ENCODE measurements at places on chromosomes 12 and 14. TPM values are rescaled to one million over a fixed set of nuclear protein-coding genes. Genes with fewer than 3 reads are reported as not detected.

The IFI27L2 gene
- total RNA-seq = 42.9 TPM

The REC8 gene
- 7.6 TPM for total RNA-seq

The ORAI1 gene
- 20.2 TPM for total RNA-seq

The OAS2 gene
- total RNA-seq = 0.30 TPM

The TAS2R20 gene
- 0.76 TPM for total RNA-seq

The LHX5 gene
- total RNA-seq = 2.4 TPM

The BAG5 gene
- total RNA-seq = 27.0 TPM

The CCDC197 gene
- not detected for total RNA-seq

The MRPL42 gene
- total RNA-seq = 120 TPM

The AMIGO2 gene
- total RNA-seq = 0.96 TPM

The GALNT6 gene
- 16.4 TPM for total RNA-seq

The GEMIN2 gene
- 27.3 TPM for total RNA-seq

The FCF1 gene
- total RNA-seq = 69.0 TPM

The LIN52 gene
- 9.6 TPM for total RNA-seq

The VDR gene
- total RNA-seq = 9.5 TPM

The DDN gene
- 8.1 TPM for total RNA-seq

The LRCOL1 gene
- total RNA-seq = not detected

The MEG3 gene
- total RNA-seq = 2.5 TPM

The KRT8 gene
- total RNA-seq = 1,655 TPM

The SLCO1C1 gene
- total RNA-seq = not detected

The SLC15A5 gene
- total RNA-seq = not detected

The ERP27 gene
- 0.39 TPM for total RNA-seq

The IAPP gene
- total RNA-seq = not detected

The TPH2 gene
- total RNA-seq = not detected

The SLCO1B1 gene
- 0.32 TPM for total RNA-seq

The LIN7A gene
- total RNA-seq = 1.5 TPM

The ZC3H10 gene
- 8.7 TPM for total RNA-seq

The HCAR3 gene
- total RNA-seq = not detected

The FRS2 gene
- total RNA-seq = 14.7 TPM

The GZMB gene
- 0.74 TPM for total RNA-seq

The GYS2 gene
- not detected for total RNA-seq

The TUBA1A gene
- total RNA-seq = 24.1 TPM

The TSHR gene
- total RNA-seq = not detected

The APOF gene
- total RNA-seq = 0.17 TPM

The TCP11L2 gene
- total RNA-seq = 14.4 TPM

The KRT86 gene
- 1.5 TPM for total RNA-seq

The STYK1 gene
- 4.4 TPM for total RNA-seq

The KLRC1 gene
- not detected for total RNA-seq

The TTC5 gene
- total RNA-seq = 23.3 TPM

The SLC17A8 gene
- total RNA-seq = not detected

The SLC24A4 gene
- total RNA-seq = not detected

The C14orf39 gene
- total RNA-seq = not detected

The P2RX2 gene
- total RNA-seq = not detected

The IFNG-AS1 gene
- total RNA-seq = not detected

The ABCC9 gene
- total RNA-seq = 0.05 TPM

The KRT85 gene
- total RNA-seq = not detected

The ANGEL1 gene
- 20.6 TPM for total RNA-seq

The NGB gene
- total RNA-seq = not detected

The SGPP1 gene
- total RNA-seq = 17.7 TPM

The SIX4 gene
- total RNA-seq = 24.5 TPM

The SMIM41 gene
- total RNA-seq = not detected

The KRT79 gene
- total RNA-seq = not detected

The REP15 gene
- 0.86 TPM for total RNA-seq

The RNASE7 gene
- not detected for total RNA-seq

The TAS2R13 gene
- 0.91 TPM for total RNA-seq

The USP5 gene
- 175 TPM for total RNA-seq

The TAS2R10 gene
- 0.81 TPM for total RNA-seq

The GLI1 gene
- total RNA-seq = 6.4 TPM

The STAC3 gene
- total RNA-seq = 2.5 TPM
